ENCODE measurements at places on chromosomes 12 and 14.

DNA sequence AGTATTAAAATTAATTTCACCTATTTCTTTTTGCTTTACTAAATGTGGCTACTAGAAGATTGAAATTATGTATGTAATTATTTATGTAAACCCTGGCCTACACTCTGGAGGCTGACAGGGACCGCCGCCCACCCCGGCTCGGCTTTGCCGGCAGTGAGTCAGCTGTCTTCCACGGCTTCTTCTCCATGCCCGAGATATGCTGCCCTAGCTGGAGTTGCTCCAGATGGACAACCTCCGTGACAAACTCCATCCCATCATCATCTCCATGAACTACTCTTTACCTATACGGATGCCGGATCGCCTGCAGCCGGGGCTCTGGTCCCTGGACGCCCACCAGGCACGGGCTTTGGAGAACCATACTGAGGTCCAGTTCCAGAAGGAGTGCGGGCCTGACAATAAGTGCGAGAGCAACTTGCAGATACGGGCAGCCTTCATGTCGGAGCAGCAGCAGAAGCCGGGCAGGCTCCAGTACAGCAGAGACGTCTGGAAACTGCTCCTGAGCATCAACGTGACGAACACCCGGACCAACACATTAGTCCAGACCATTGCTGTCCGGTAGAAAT, 86.9 kb upstream of the NID2 start:
- DNase-seq, result no peak

- DNase-seq, result peak; percentile 91
Observed at GRCh38 chr14:64209444-64210131, 84.6 kb downstream of the ESR2 start.

DNA sequence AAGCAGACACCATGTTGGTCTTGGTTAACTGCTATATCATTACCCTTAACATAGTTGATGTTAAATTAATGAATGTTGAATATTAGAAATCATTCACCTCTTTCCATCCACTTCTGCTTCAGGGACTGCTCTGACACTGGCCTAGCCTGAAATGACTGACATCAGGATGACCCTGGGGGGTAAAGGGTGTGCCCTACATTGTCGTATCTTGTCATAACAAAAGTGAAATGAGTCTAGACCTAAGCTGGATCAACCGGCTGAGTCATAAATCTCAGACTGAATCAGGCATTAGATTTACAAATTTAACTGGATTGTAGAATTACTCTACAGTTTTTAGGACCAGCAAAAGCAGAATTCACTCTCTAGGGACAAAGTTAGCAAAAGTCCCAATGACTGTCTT, 35.3 kb downstream of the KICS2 start:
- DNase-seq, result no peak

- no peak for DNase-seq
Observed at GRCh38 chr12:127717278-127717677, 549.7 kb upstream of the TMEM132C start.

DNA sequence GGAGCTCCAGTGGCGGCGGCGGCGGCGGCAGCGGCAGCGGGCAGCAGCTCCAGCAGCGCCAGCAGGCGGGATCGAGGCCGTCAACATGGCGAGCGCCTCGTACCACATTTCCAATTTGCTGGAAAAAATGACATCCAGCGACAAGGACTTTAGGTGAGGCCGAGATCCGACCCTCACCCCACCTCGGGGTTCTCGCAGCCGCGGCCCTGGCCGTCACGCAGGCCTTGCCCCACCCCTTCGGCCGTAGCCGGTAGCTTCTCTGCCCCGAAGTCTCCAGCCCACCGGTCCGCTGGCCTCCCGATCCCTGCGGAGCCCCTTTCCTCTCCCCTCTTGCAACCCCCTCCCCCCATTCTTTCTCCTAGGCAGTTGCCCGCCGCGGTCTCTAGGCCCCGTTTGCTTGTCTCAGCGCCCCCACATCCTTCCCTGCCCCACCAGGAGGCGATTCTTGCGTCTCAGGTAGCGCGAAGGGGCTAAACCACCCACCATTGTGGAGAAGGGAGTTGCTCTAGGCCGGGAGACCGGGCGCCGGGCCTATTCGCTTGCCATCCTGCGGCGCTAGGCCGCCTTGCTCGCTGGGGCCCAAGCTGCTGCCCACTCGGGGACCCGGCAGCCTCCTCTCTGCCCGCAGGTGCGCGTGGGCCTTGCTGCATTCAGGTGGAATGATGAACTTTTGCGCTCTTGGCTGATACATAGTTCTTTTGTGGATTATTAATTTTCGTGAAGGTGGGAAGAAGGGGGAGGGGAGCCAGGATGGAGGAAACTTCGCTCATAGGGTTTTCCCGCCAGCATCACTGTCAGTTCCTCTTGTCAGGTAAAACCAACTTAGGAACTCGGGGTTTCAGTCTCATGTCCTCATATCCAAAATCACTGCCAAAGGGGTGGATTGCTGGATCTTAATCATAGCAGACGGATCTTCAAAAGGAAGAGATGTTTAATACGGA, 745 bp downstream of the CAND1 start:
- peak; percentile 60 for DNase-seq

DNA sequence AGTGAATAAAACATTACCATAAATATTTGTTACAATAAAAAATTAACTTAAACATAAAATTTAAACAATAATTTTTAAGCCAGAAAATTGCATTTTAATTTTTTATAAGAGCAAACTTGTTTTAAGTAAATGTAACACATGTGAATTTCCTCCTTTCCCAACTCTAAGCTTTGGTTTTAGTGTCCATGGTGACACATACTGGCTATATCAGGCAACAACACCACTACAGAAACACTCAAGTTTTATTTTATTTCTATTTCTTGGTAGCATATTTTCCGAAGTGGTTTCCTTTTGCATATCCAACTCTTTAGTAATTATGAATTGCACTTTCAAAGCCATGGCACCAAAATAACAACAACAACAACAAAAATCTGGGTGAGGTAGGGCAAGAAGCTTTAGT, 2.2 kb downstream of the NELL2 start:
- DNase-seq, result peak; percentile 1

DNA sequence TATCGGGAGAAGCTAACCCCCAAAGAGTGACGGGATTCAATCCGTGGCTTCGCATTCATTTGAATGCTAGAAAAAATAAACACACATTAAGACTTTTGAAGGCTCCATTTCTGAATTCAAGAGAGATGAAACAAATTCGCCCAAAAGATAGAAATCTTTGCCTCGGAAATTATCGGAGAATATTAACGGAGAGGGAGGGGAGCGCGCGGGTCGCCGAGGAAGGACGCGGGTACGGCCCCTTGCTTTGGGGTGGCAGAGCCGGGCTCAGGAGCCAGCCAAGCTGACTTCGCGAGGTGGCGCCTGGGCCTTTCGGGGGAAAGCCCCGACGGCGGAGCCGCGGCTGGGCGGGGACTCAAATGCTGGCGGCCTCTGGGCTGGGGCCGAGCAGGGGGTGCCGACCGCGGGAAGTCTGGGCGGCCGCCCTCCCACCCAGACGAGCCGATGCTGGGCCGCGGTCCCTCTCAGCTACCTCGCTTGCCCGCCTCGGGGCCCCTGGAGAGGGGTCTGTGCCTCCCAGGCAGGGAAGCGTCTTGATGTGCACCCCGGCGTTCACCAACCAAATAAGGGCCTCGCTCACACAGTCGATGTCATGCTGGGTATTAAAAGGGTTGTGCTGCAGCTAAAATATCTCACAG, 14.7 kb downstream of the NKX2-1 start:
- DNase-seq, result peak; percentile 61

DNA sequence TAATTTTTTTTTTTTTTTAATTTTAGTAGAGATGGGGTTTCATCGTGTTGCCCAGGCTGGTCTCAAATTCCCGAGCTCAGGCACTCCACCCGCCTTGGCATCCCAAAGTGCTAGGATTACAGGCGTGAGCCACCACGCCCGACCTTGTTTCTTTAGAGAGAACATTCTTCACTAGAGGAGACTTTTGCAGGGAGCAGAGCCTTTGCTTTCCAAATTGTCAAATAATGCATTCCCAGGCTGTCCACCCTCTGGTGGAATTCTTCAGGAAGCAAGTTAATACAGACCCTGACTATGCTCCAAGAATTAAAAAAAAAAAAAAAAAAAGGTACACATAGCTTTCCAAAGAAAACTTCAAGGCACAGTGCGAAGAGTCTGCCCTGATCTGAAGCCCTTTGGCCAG, 6.8 kb downstream of the ALDH1L2 start:
- no peak for DNase-seq

DNA sequence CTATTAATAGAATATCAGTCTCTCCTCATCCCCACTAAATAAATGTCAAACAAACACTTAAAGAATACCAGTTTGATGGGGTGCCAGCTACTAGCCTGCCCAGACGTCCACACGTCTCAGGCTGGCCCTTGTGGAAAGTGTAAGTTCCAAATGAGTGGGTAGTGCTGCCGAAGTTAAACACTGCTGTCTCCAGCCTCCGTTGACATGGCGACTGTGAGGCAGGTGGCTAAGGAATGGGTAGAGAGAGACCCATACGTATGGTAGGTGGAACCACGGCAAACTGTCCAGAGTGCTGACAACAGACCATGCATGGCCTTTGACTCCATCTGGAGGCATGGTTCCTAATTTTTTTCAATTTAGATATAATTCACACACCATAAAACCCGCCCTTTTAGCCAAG, 37.9 kb downstream of the PITPNM2 start:
- peak; percentile 8 for DNase-seq

- DNase-seq, result no peak
Observed at GRCh38 chr12:130695061-130695460, 21.0 kb downstream of the RIMBP2 start.
